ENCODE measurements at places on chromosomes 3 and 15.

- DNase-seq = no peak
Measured at GRCh38 chr3:12302564-12302963, 13.7 kb downstream of the PPARG start.

DNA sequence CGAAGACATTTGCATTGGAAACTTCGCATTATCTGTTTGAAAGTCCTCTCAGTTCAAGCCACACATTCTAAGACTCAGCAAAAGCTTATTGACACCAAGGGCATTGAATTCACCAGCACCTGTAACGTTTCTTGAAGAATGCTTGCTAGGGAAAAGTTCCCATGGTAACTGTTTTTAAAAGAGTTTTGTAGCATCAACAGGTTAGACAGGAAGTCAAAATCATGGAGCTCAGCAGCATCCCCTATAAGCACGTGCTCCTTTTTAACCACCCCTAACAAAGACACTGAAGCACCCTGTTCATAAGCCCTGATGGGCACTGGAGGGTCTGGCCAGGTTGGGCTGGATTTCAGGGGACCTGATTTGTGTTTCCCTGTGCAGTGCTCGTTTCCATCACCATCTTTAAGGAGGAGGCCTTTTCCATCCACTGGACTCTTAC lies 229.7 kb upstream of the BHLHE40 start:
- no peak for DNase-seq

GRCh38 chr3:128427872-128428822 lies 38.5 kb downstream of the DNAJB8 start:
- no peak for DNase-seq

- no peak for DNase-seq
Measured at GRCh38 chr3:16788440-16789056, 96.2 kb upstream of the PLCL2 start.

DNA sequence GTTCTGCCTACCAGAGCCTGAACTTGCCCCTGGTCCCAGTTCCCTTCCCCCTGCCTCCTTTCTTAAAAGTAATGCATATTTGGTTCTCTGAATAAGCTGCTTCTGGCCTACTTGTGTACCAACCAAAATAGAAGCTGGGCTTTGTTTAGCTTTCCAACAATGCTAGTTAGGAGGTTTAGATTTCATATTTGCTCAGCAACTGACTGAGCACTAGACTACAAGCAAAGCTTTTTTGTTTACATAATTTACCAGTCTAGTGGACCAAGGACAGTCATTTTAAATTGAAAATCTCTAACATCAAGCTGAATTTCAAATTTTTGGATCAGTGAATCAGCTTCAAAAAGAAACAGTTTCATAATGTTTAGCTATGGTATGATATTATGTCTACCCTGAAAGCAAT lies 331.2 kb downstream of the ULK4 start:
- no peak for DNase-seq

GRCh38 chr3:190673148-190673547 lies 159.3 kb downstream of the IL1RAP start:
- DNase-seq = no peak

- DNase-seq = no peak
Measured at GRCh38 chr15:65512189-65512588, 5.3 kb downstream of the DPP8 start.

DNA sequence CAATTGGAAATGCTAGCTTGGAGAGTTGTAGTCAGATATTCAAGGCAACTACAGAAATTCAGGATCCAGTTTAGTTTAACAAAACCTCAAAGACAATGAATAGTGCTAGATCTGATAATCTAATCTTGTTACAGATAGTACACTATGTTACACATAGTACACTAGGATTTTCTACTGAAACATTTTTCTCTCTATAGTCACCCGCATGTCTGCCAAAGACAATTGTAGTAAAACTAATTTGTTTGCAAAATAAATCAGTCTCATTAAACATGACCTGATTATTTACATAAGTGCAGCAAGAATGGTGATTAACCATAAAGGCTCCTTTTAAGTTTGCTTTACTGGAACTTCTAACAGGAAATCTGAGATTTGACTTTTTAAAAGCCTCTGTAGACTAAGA lies 52.0 kb downstream of the ILDR1 start:
- DNase-seq = no peak

- no peak for DNase-seq
Measured at GRCh38 chr15:26893351-26894065, 26.6 kb downstream of the GABRA5 start.

GRCh38 chr3:177124882-177125281 lies 72.4 kb downstream of the TBL1XR1 start:
- no peak for DNase-seq

- DNase-seq = no peak
Measured at GRCh38 chr3:58287354-58287753, 18.7 kb upstream of the RPP14 start.

- DNase-seq = no peak
Measured at GRCh38 chr15:29749365-29750086, 72.7 kb downstream of the TJP1 start.

- DNase-seq = no peak
Measured at GRCh38 chr3:108029466-108029865, 61.4 kb downstream of the CD47 start.

- no peak for DNase-seq
Measured at GRCh38 chr3:193564012-193564411, 9.3 kb upstream of the ATP13A4 start.

DNA sequence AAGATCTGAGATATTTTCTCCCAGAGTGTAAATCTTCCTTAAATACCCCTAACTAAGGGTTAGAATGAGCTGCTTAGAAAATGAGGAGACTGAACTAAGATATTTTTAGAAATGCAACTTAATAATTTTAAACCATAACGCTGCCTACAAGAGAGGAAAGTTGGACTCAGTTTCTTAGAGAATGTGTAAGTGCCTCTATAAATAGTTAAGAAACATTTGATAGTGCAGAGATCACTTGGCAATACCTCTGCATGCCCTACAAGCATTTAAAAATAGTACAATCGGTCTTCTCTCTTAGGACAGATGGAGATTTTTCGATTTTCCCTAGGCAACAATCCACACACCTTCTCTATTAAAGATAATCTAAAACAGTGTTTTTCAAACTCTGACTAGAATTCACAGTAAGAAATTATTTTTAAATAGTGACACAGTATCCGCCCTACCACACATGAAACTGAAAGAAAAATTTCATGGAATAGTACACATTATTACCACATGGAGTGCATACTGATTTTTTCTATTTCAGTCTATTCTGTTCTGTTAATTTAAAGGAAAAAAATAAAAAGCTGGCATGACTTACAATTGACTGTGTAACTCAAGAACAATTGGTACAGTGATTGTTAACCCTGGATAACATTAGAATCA lies 83.2 kb downstream of the GADL1 start:
- no peak for DNase-seq

GRCh38 chr3:132723024-132723950 lies 1.1 kb upstream of the NPHP3 start:
- DNase-seq = no peak

DNA sequence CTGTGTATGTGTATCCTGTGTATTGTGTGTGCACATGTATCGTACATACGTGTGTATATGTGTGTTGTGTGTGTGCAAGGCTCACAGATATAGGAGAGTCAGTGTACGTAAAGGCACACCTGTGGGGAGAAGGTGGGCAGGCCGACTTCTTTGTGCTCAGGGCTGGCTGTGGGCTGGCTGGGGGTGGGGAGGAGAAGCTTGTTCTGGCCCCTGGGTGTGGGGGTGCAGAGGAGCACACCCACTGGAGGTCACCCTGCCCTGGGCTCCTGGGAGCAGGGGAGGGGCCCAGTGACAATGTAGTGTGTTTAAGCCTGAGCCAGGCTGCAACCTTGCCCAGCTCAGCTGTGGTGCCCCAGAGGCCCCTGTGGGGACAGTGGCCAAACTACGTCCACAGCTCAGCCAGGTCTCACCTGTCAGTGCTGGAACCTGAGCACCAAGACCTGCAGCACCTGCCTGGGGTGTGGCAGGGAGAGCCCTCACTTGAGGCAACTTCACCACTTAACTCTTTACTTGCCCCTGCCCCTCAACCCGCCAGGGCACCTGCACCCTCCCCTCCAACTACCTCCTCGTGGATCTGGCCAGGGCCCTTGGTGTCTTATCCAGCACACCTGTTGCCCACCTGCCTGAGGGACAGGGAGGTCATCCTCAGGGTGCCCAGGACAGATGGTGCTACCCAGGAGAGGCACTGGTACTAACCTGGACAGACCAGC lies 2.6 kb upstream of the HHATL start:
- DNase-seq = no peak

GRCh38 chr3:14246414-14246813 lies 67.8 kb downstream of the LSM3 start:
- DNase-seq = no peak

GRCh38 chr3:18425641-18426257 lies 610 bp upstream of the SATB1 start:
- DNase-seq = peak; percentile 48

DNA sequence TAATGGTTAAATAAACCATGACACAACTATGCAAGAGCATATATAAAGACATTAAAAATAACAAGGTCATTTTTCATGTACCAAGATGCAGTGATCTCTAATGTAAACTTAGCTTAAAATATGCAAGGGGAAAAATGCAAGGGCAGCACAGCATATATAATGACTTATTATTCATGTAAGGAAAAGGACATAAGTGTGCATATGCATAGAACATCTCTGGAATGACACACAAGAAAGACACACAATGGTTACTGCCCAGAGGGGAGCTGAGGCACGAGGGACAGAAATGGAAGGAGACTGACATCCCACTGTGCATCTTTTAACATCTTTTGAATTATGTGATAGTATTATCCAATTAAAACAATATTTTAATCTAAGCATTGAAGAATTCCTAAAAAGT lies 79.0 kb downstream of the FHIT start:
- no peak for DNase-seq

GRCh38 chr3:69558912-69559311 lies 173.0 kb upstream of the FRMD4B start:
- no peak for DNase-seq

GRCh38 chr15:41333026-41333562 lies 413 bp downstream of the NUSAP1 start:
- DNase-seq = no peak

DNA sequence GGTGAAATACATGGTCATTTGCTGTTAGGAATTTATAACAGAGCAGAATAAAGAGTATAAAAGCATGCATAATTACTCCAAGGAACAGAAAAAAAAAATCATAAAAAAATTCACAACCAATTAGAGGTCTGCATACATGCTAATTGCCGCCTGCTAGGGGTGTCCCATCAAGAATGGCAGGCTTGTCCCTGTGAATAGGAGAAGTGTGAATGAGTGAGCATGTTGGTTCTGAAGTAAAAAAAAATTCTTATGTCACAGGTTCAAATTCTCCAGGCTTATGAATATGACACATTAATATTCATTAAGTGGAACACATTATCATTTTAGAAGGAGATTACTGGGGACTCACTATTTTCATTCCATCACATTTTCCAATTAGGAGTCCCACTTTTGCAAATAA lies 822.7 kb downstream of the NTRK3 start:
- no peak for DNase-seq

GRCh38 chr3:172282850-172283249 lies 165.4 kb downstream of the GHSR start:
- no peak for DNase-seq
